ENCODE measurements at places on chromosomes 6 and 20.

DNA sequence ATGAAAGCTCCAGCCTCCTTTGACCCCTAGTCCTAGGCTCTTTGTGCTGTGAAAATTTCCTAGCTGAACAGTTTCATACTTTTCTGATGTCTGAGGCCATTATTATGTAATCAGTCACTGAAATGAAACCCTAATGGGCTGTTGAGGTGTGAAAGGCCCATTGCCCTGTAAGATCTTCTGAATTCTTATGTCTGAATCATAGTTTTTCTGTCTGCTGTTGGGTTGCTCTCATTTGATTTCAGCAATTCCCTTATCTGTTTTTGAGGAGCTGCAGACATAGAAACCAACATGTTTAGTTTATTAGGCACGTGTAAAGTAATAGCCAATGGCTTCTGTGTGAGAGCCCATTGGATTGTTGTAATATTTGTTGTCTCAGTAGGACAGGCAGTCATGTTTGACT is 118.1 kb downstream of the EYA4 start:
- H3K4me1 ChIP-seq, result peaks cover 15% of the 10 kb centered on the region
- no peak overlapping the region for H3K4me3 ChIP-seq
- no peaks in the 10 kb centered on the region for H3K27me3 ChIP-seq

DNA sequence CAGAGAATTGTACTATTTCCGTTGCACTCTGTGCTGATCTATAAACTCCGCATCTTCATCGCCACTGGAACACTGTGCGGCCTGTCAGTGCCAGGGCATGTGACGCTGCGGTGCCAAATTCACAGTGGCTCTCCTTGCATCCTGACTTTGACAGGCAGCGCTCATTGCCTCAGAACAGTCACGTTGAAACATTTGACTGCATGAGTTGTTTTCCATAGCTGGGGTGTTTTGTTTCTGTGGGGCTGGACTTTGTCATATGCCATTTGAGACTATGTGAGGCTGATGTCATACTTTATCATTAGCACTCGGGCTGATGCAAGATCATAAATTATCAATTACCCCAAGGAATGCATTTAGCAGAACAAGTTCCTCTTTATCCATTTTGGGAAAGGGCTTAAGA is 32.7 kb downstream of the CFAP61 start:
- DNase-seq, result no peak
- no peaks in the 10 kb centered on the region for H3K4me1 ChIP-seq
- H3K4me3 ChIP-seq, result no peak overlapping the region
- H3K27ac ChIP-seq, result no peak overlapping the region

GRCh38 chr20:437787-438486 is 24.4 kb downstream of the TBC1D20 start:
- DNase-seq, result no peak
- peaks cover 15% of the 10 kb centered on the region for H3K4me1 ChIP-seq
- peaks cover 72% of the 10 kb centered on the region for H3K36me3 ChIP-seq
- no peak overlapping the region for H3K4me3 ChIP-seq
- H3K27me3 ChIP-seq, result peaks cover 4% of the 10 kb centered on the region

DNA sequence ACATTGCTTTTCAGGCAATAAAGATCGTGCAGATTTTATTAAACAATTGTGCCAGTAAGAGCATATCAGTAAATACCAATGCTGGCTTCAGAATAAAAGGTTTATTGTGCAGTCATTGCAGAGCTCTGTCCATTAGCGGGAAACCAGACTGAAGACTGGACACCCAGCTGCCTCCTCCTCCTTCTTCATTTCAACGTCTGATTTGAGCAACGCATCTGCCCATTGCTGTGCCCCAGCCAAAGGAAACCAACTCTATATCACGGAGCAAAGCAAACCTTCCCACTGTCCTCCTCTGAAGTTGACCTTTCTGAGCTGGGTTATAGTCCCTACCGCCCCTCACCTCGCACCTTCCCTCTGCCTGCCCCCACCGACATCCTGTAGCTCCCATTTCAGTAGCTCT is 80.8 kb downstream of the SLC22A23 start:
- no peak overlapping the region for H3K4me3 ChIP-seq
- DNase-seq, result no peak
- H3K4me1 ChIP-seq, result peaks cover 65% of the 10 kb centered on the region
- peaks cover 4% of the 10 kb centered on the region for H3K36me3 ChIP-seq
- H3K27ac ChIP-seq, result no peak overlapping the region
- no peaks in the 10 kb centered on the region for H3K27me3 ChIP-seq

DNA sequence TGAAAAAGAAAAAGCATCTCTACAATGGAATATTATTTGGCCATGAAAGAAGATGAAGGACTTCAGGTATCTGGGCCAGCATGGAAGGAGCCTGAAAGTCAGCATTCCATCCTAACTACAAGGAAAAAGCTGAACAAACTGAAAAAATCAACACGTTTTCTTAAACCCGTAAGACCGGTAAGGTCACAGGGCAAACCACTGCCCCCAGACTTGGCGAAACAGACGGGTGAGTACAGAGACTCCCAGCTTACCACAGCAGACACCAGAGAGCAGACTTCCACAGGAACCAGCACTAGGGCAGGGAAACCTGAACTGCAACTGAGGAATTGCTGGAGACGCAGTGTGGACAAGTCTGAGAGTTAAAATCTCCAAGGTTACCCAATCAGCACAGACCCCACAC is 31.4 kb downstream of the BEND3 start:
- H3K27ac ChIP-seq, result no peak overlapping the region
- DNase-seq, result no peak
- H3K4me1 ChIP-seq, result peaks cover 7% of the 10 kb centered on the region
- H3K4me3 ChIP-seq, result no peak overlapping the region

GRCh38 chr6:166007349-166008263 is 160.0 kb downstream of the TBXT start:
- peak; percentile 54 for DNase-seq
- H3K27me3 ChIP-seq, result peaks cover 85% of the 10 kb centered on the region
- no peaks in the 10 kb centered on the region for H3K36me3 ChIP-seq
- H3K27ac ChIP-seq, result no peak overlapping the region
- peak overlapping the region; percentile 86 for H3K4me3 ChIP-seq

DNA sequence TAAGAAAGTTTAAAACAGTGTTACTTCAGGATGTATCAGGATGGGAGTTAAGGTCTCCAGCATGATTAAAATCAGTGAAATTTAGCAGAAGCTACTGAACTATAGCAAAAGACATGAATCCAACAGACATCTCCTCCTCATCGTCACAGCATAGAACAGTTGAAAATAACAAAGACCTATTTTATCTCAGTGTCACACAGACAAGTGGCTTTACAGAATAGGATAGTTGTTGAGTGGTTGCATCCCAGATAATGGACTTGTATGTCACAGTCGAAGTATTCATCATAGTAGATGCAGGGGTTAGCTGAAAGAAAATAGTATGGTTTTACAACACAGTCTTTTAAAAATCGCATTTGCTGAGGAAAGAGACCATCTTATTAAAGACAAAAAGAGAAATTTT is 31.2 kb downstream of the CRISP1 start:
- H3K4me1 ChIP-seq, result no peaks in the 10 kb centered on the region
- no peaks in the 10 kb centered on the region for H3K36me3 ChIP-seq
- no peak overlapping the region for H3K4me3 ChIP-seq
- H3K27ac ChIP-seq, result no peak overlapping the region

Measured in nephron progenitor cell (in vitro differentiated cells).